ENCODE measurements at places on chromosomes 4 and X. TPM values are rescaled to one million over a fixed set of nuclear protein-coding genes. Genes with fewer than 3 reads are reported as not detected.

DUSP21 gene
- total RNA-seq, result 1.6 TPM

XIAP gene
- 22.8 TPM for total RNA-seq

RHOXF2B gene
- not detected for total RNA-seq

USP26 gene
- total RNA-seq, result not detected

CYTL1 gene
- total RNA-seq, result 4.6 TPM

DACH2 gene
- 0.23 TPM for total RNA-seq

TRIM60 gene
- not detected for total RNA-seq

HNRNPDL gene
- 57.4 TPM for total RNA-seq

KDR gene
- 39.1 TPM for total RNA-seq

CFAP299 gene
- total RNA-seq, result not detected

PLP1 gene
- total RNA-seq, result 0.67 TPM

RHOXF1 gene
- total RNA-seq, result not detected

GAB3 gene
- total RNA-seq, result 10.4 TPM

GRCh38 chr4:19379191-19379708, 872.5 kb upstream of the SLIT2 start:
- DNase-seq, result no peak

DNA sequence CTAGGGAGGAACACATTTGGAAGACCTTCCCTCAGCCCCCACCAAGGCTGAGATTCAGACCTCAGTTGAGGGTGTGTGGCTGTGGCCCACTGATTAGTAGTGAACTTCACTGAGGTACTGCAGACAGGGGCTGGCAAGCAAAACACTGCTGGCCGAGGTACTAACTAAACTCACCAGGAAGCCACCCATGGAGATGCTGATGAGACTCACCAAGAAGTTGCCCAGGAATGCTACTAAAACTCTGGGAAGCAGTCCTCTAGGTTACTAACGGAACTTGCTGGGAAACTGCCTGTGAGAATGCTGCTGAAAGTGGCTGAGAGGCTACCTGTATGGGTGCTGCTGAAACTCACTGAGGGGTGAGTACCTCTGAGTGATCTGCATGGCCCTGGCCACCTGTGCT, 372.4 kb upstream of the RPS6KA3 start:
- no peak for DNase-seq

GRCh38 chrX:154135458-154136229, 8.4 kb upstream of the OPN1LW start:
- no peak for DNase-seq

DNA sequence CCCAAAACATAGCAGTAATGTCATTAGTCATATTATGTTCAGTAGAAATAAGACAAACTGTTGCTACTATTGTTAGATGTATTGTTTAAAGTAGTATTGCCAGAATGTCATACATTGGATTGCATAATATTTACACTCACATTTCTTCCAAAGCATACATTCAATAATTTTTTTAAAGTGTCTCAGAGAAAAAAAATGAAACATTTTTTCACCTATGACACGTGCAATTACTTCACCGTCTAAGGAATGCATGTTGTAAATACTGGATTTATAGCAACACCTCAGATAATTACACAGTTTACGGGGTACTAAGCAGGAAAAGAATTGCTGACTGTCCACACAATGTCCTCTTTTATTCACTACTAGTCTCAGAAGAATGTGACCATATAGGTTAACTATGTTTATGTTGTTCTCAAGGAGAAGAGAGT, 162.1 kb downstream of the PCDH18 start:
- no peak for DNase-seq

- no peak for DNase-seq
Observed at GRCh38 chrX:13167481-13168231, 123.2 kb upstream of the FAM9C start.

- no peak for DNase-seq
Observed at GRCh38 chr4:61277785-61278760, 77.9 kb downstream of the ADGRL3 start.

- DNase-seq, result no peak
Observed at GRCh38 chr4:112747036-112747435, 110.1 kb downstream of the LARP7 start.

GRCh38 chr4:7904952-7905915, 34.4 kb downstream of the AFAP1 start:
- no peak for DNase-seq

- no peak for DNase-seq
Observed at GRCh38 chrX:109600237-109600651, 24.7 kb downstream of the KCNE5 start.

GRCh38 chr4:86043755-86044592, 315.9 kb downstream of the MAPK10 start:
- DNase-seq, result no peak

GRCh38 chrX:154727871-154728270, 23.0 kb downstream of the GAB3 start:
- DNase-seq, result no peak

GRCh38 chr4:136025540-136025939, 1506.8 kb downstream of the PCDH18 start:
- DNase-seq, result no peak

DNA sequence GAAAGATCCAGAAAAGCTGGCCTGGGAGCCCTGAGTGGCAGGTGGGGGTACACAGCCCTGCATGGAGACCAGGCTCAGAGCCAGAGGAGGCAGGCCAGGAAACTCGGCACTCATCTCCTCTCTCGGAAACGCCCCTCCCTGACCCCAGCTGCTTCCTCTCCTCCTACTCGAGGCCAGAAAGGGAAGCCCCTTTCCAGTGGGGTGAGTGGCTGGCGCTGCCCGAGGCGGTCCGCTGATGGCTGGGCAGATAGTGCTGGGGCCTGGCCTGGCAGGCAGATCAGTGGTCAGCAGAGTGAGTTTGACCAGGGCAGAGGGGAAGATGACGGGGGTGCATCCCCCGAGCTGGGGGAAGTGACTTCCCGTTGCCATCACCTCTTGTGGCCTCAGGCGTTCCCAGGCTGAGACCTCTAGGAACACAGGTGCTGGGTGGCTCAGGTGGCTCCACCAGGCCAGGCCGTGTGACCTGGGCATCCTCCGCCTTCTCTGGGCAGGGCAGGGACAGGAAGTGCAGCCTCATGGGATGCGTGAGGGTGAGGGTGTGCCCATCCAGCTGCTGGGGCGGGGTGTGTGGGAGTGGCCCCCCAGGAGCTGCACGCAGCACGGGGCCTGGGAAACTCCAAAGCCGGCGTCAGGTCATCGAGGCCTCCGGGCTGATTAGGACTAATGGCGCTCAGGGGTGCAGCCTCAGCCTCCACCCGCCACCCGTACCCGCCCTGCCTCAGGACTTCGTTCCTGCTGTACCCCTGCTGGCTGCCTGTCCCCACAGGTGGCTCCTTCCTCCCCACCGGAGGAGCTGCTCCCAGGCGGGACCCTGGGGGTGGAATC, 5.7 kb downstream of the SH3BP2 start:
- peak; percentile 43 for DNase-seq

GRCh38 chr4:74714611-74715130, 79.7 kb downstream of the BTC start:
- DNase-seq, result no peak

- no peak for DNase-seq
Observed at GRCh38 chrX:36198575-36198974, 279.0 kb downstream of the CFAP47 start.

GRCh38 chr4:165386328-165386727, 7.5 kb downstream of the CPE start:
- DNase-seq, result no peak

- no peak for DNase-seq
Observed at GRCh38 chrX:861340-861890, 230.8 kb downstream of the SHOX start.

GRCh38 chr4:177671845-177672244, 229.6 kb upstream of the AGA start:
- DNase-seq, result no peak

- DNase-seq, result no peak
Observed at GRCh38 chr4:31069151-31069550, 349.0 kb downstream of the PCDH7 start.

- DNase-seq, result no peak
Observed at GRCh38 chr4:167688660-167689142, 403.6 kb upstream of the ANXA10 start.

GRCh38 chrX:40165861-40166260, 68.1 kb upstream of the BCOR start:
- no peak for DNase-seq

GRCh38 chrX:30612250-30612655, 34.7 kb upstream of the TASL start:
- DNase-seq, result no peak

- no peak for DNase-seq
Observed at GRCh38 chr4:27791640-27792039, 931.0 kb downstream of the STIM2 start.

DNA sequence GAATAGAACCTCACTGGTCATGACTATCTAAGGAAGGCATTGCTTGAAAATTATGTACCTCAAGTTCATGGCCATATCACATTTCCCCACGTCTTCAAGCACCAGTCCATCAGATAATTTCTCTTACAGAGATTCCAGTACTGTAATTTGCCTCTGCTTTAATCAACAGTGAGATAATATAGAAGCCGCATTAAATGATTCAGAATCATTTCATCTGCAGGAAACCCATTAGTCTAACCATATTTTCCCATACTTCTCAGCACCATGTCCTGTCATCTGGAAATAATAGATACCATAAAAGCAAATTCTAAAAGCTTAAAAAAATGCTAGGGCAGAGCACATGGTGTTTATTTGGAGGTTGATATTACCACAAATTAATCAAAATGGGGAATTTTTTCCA, 310.3 kb upstream of the SLIT2 start:
- DNase-seq, result no peak

DNA sequence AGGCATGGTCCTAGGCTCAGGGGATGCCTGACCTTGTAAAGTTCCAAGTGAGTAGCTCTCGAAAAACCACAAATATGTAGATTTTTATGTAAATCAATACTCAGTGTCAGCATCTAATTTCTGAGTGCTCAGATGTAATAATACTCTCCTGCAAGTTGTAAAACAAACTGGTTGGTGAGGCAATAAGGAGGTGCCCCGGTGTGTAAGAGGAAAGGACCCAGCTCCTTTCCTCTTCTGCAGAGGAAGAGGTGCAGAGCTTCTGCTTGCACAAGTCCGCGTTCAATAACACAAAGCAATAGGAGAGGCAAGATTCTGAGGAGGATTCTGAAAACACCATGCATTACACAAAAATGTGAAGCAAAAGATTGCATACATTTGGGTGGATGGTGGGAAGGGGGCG, 43.6 kb upstream of the ENPP6 start:
- DNase-seq, result no peak

- DNase-seq, result no peak
Observed at GRCh38 chr4:156999175-156999517, 27.5 kb upstream of the PDGFC start.

DNA sequence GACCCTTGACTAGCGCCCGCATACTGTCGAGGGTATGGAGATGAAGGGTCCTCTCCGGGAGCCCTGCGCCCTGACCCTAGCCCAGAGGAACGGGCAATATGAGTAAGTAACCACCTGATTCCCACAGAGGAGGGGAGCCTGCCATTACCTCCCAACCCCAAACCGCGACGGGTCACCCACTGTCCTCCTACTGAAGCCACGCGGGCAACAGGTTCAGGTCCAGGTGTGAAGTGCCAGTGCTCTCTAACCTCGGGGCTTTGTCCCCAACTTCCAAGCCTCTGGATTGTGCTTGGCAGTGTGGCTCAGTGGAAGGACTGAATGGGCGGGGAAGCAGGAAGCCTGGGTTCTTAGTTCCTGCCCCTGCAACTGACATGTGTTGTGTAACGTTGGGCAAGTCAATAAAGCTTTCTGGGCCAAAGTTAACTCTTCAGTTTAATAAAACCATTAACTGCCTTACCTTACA, 694 bp downstream of the OCRL start:
- DNase-seq, result peak; percentile 42

- DNase-seq, result no peak
Observed at GRCh38 chr4:51855751-51856150, 12.8 kb downstream of the DCUN1D4 start.

DNA sequence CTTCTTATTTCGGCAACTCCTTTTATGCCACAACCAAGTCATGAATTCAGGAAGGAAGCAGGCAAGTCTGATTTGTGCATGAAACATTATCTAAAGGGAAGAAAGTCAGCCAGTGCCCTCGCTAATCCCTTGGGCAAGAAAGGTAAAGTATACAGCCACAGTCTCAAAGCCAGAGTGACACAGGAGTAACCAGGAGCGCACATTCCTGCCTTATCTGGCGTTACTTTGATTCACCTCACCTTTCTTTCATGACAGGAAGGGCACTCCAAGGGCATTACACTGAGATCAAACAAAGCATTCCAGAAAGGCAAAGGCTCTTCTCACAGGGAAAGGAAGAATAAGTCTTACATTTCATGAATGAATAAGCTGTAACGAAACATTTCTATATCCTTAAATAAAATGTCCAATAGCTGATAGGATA, 38.8 kb downstream of the FAT1 start:
- no peak for DNase-seq

- no peak for DNase-seq
Observed at GRCh38 chr4:1661695-1662094, 22.4 kb downstream of the FAM53A start.

DNA sequence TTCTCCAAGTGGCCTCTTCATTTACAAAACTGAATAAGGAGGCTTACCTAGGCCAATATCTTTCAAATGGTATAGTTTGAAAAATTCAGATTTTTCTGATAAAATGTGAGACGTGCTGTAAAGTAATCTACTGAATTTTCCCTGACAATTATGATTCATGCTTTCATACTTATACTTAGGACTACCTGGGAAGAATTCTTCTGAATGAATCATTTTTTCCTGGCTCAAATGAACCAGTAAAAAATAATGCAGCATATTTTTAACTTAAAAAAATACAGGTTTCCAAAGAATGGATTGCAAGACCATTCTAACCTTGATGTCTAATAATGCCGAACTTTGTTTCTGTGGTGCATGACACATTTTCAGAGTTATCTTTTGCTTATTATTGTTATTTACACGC, 375.4 kb downstream of the ZNF674 start:
- no peak for DNase-seq

DNA sequence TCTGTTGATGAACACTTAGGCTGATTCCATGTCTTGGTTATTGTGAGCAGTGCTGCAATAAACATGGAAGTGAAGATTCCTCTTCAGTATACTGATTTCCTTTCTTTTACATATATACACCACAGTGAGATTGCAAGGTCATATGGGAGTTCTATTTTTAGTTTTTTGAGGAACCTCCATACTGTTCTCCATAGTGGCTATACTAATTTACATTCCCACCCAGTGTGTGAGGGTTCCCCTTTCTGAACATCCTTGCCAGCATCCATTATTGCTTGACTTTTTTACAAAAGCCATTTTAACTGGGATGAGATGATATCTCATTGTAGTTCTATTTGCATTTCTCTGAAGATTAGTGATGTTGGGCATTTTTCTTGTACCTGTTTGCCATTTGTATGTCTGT, 80.5 kb upstream of the GALNT7 start:
- DNase-seq, result no peak

GRCh38 chr4:53361451-53361850, 4.4 kb downstream of the SCFD2 start:
- no peak for DNase-seq

DNA sequence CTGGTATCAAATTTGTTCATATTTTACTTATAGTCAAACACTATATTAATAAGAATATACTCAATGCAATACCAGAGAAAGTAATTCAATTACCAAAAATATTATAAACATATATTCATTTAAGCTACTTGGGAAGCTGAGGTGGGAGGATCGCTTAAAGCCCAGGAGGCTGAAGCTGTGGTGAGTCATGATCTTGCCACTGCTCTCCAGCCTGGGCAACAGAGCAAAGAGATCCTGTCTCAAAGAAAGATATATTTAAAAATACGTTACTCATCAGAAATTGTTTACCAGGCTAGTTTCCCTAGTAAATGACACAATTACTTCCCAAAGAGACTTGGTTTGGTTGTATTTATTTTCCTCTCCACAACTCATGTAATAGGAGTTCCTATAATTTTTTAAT, 433.6 kb downstream of the GASK1B start:
- no peak for DNase-seq
